ENCODE measurements at places on chromosomes 4 and X.

DNA sequence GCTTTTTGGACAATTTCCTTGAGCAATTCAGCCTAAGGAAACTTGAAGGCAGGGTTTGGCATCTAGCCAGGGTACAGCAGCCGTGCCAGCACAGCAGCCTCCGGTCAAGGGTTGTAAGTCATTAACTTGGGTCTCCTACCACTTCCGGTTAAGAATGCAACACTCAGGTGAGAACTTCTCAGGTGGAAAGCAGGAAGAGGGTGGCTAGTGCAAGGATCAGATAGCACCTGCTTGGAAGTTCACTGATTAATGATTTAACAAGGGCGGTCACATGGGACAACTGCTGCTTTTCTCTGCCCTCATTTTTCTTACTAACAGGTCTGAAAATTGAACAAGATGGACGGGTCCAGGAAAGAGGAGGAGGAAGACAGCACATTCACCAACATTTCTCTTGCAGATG lies 30.1 kb upstream of the SCOC start:
- DNase-seq: peak; percentile 86

- DNase-seq: no peak
Measured at GRCh38 chr4:1583051-1583785, 100.9 kb downstream of the FAM53A start.

- DNase-seq: no peak
Measured at GRCh38 chrX:74179499-74179898, 124.5 kb upstream of the ZCCHC13 start.

DNA sequence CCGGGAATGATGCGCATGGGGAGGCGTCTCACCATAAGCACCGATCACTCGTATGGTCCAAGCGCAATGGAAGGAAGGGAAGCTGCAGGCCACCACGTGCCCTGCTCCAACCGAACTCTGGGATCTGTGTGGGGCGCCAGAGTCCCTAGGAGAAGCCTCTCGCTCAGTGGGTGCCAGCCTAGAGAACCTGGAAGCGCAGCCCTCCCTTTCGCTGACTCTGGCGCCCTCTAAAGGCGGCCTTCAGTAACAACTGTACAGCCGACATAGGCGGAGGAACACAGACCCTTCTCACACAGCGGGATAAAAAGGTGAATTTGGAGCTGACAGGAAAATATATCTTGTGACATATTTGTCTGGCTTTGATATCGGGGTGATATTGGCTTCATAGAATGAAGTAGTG lies 76.0 kb downstream of the INTS6L start:
- no peak for DNase-seq

GRCh38 chr4:186789651-186790050 lies 66.0 kb upstream of the FAT1 start:
- DNase-seq: no peak
